ENCODE measurements at places on chromosomes 2 and 18. TPM values are rescaled to one million over a fixed set of nuclear protein-coding genes. Genes with fewer than 3 reads are reported as not detected.

DNA sequence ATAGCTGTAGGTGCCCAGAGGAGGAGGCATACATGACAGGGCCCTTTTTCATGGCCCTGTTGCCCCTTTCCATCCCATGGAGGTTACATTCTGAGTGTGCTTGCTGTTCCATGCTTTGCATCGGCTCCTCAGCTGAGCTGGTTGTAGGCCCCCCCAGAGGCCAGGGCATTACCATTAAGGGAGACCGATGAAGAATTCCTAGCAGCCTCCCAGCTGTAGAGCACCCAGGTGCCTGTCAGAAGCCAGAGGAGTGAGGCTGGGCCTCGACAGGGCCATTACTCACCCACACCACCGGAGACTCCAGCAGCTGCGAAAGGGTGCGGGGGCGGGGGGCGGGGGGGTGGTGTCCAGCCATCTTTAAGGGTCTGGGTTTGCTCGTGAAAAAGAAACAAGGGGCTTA, 72.2 kb downstream of the GALNT14 start:
- H3K36me3 ChIP-seq: no peaks in the 10 kb centered on the region
- DNase-seq: no peak
- H3K4me3 ChIP-seq: no peak overlapping the region
- no peaks in the 10 kb centered on the region for H3K4me1 ChIP-seq

GRCh38 chr2:207983641-207984042, 41.7 kb downstream of the PLEKHM3 start:
- no peaks in the 10 kb centered on the region for H3K4me1 ChIP-seq
- DNase-seq: no peak
- H3K36me3 ChIP-seq: no peaks in the 10 kb centered on the region
- H3K4me3 ChIP-seq: no peak overlapping the region
- no peak overlapping the region for H3K27ac ChIP-seq

The TMEM178A gene
- total RNA-seq: 0.93 TPM

The ZNF892 gene
- total RNA-seq: 3.2 TPM

The TWIST2 gene
- total RNA-seq: 0.32 TPM
